ENCODE measurements at places on chromosomes 13 and 19.

GRCh38 chr13:77779552-77780272, 82.2 kb downstream of the SLAIN1 start:
- DNase-seq, result peak; percentile 28

DNA sequence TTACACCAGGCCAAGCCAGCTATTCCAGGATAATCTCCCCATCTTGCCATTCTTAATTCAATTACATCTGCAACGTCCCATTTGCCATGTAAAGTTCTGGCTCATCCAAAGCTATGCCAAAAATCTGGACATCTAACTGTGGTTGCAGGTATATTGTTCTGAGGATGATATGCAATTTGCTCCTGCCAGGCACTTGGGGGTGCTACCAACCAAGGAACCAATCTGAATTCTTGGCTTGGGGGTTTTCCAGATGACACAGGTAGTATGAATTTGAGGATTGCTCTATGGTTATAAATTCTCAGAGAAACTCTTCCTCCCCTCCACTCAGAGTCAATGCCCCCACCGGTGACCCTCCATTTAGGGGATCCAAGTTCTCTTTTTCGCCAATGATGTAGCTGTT, 33.0 kb downstream of the CRYL1 start:
- peak; percentile 52 for DNase-seq

DNA sequence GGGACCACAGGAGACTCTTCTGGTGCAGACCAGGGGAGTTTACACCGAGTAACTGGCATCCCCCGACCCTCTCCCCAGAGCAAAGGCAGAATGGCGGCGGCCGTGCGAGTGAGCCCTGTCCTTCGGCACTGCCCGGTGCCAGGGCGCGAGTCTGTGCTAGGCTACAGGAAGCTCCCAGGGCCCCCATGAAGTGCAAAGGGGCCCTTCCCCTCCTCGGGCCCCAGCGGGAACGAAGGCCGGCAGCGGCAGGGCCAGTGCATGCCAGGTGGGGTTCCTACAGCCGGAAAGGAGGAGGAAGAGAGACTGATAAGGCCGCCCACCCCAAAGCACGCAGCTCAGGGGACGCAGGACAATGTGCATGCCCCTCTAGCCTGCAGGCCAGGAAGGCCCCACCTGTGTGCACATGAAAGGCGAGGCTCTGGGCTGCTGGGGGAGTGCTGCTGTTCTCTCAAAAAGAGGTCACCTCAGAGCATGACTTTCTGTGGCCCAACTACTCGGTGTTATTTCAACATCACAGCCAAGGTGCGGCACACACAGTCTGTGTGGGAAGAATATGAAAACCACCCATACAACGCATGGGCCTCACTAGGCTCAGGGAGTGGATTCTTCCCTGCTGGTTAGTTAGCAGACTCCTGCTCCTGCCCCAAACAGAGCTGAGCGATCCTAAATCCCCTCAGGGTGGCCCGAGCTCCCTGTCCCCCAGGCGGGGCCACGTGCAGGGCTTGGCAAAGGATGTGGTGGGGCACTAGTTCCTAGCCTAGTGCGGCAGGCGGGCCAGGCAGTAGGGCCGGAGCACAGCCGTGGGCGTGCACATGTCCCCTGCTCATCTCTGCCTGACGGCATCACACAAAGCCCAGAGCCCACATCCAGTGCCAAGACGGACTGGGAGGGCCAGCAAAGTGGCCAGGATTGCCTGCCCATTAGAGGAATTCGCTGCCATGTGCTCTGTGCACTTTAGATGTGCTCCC, 28.4 kb upstream of the TIMM44 start:
- no peak for DNase-seq

DNA sequence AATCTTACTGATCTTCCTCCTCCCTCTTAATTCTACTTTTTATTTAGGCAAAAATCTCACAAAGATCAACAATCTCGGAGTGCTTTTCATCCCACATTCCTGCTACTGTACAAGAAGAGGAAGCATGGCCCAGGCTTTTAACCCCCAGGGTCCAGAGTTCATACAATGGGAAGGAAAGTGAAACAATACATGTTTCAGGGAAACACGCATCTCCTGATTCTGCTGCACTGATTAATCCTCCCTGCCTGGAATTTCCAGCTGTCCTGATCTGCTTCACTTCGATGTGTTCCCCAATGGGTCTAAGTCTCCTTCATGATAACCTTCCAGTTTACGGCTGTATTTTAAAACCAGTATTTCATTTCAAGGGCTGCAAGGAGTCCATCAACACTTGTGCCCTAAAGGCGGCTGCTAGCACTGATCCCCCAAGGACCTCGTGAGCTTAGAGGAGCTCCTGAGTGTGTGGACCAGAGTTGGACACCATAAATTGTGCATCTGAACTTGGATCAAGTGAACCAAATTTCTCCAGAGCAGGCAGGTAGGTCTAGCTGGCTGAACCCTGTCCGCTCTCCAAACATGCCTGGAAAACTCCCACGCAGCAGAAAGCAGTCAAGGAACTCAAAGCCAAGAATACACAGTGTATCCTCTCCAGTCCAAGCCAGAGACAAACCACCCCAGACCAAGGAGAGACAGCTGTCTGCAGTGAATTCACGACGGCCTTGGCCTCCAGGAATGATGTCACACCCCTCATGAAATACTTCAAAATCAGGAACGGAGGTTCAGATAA, 44.3 kb downstream of the COL4A1 start:
- DNase-seq, result no peak

GRCh38 chr13:80133631-80134261, 207.2 kb downstream of the SPRY2 start:
- no peak for DNase-seq

- DNase-seq, result no peak
Observed at GRCh38 chr13:44079413-44080205, 199.9 kb downstream of the LACC1 start.

- no peak for DNase-seq
Observed at GRCh38 chr19:30341611-30342201, 30.5 kb upstream of the ZNF536 start.

DNA sequence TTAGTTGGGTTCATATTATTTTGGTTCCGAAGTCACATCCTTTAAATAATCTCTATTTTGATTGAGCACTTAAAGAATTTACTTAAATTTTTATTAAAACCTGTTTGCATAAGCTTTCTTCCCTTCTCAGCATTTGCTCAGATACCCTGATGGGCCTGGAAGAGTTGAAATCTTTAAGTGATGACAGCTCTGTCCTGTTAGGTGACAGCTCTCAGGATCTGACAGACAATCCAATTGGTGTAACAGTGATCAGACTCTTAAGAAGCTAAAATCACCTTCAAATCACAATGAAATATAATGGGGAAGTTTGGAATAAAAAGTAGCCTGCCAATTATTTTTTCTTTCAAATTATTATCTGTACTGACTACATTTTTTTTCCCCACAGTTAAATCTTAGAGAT, 284.4 kb downstream of the LMO7 start:
- no peak for DNase-seq

DNA sequence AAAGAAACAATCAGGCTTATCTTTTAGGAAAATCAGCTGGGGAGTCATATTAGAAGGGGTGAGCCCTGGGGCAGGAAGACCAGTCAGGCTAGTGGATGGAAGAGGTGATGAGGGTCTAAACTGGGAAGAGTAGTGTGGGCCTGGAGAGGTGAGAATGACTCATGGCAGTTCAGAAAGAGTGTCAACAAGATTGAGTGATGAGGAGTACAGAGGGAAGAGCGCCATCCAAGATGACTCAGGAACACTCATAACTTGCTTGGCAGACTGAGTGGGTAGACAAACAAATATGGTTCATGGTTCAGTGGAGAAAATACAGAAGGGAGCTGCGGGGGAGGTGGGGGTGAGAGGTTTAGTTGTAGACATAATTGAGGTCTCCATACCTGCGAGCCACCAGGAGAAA, 17.3 kb upstream of the CLDN10 start:
- DNase-seq, result peak; percentile 65

DNA sequence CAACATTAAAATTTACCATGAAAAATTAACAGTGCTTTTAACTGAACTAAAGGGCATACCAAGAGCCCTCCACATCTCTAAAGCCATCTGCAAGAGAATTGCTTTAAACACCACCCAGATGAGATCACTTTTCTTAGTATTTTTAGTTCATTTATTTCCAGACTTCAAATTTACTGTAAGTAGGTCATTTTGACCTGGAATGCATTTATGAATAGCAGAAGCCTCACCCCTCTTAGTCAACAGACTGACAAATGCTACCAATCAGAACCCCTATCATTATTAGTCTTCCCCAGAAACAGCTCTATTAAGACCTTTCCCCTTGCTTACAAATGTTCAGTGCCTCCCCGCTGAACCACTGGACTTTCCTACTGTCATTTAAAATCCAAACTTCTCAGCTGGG, 27.3 kb downstream of the RUBCNL start:
- DNase-seq, result peak; percentile 58

GRCh38 chr13:85362980-85363379, 436.2 kb downstream of the SLITRK6 start:
- no peak for DNase-seq

- DNase-seq, result no peak
Observed at GRCh38 chr13:48181482-48182145, 51.4 kb upstream of the ITM2B start.

- no peak for DNase-seq
Observed at GRCh38 chr13:92197669-92198068, 799.2 kb downstream of the GPC5 start.

- DNase-seq, result peak; percentile 81
Observed at GRCh38 chr19:46265217-46265828, 31.5 kb upstream of the HIF3A start.

- DNase-seq, result no peak
Observed at GRCh38 chr13:99484473-99484872, 16.8 kb upstream of the TM9SF2 start.

DNA sequence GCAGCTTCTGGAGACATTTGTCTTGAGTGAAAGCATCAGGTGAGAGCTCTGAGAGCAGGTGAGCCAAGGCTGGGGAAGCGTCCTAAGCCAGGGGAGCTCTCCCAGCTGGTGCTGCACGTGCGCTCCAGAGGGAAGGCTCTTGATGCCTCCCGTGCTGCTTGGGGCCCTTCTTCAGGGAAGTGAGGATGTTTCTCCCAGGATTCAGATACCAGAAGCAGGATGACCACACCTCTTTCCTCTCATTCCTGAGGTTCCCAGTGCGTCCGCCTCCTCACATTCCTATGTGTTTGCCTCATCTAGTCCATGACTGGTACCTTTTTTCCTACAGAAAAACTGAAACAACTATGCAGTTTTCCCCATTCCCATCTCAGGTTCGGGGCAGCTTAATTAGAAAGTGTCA, 231.0 kb upstream of the IRS2 start:
- peak; percentile 97 for DNase-seq

- DNase-seq, result peak; percentile 86
Observed at GRCh38 chr13:98370806-98371515, 193.9 kb upstream of the RNF113B start.

DNA sequence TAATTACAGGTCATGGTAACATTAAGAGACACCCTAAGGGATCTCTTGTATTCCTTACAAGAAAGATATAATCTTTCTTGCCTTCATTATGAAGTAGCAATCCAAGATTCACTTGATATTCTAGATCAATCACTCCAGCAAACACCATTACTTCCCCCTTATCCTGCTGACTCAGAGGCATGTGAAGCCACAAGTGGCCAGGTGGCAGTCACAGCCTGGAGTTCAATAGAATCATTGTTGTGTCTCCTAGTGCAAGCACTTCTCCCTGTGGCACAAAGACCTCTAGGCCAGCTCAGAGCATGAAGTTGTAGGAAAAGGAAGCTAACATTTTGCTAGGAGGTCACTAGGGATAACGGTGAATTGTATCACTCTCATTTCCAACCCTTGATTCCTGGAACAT, 864.3 kb upstream of the ATXN8OS start:
- DNase-seq, result no peak

DNA sequence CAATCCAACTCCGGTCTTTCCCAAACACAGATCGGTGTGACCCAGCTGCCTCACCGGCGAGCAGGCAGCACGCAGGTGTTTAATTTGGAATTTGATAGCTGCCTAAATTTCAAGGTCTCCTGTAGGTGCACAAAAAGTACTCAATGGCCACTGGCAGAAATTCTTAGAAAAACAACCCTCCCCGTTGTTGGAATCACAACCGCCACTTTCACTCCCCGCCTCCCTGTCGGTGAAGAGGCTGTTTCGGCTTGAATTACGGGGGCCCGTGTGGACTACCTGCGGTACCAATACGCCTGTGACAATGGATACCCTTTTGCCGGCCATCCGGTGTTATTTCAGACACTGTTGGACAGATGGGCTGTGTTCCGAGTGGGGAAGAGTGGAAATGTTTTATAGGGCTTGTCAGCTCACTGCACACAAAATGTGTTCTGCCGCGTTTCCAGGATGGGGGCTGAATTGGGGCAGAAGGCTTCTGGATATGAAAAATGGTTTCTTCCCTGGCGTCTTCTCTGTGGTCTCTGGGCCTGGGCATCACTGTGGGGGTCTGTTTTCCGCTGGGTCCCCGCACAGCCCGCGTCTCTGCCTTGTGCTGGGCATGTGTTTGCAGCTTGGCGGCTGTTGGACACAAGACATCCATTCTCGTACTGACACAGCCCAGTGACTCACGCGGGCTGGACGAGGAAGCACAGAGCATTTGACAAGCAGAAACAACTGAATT, 45.4 kb downstream of the ZIC5 start:
- DNase-seq, result peak; percentile 25

DNA sequence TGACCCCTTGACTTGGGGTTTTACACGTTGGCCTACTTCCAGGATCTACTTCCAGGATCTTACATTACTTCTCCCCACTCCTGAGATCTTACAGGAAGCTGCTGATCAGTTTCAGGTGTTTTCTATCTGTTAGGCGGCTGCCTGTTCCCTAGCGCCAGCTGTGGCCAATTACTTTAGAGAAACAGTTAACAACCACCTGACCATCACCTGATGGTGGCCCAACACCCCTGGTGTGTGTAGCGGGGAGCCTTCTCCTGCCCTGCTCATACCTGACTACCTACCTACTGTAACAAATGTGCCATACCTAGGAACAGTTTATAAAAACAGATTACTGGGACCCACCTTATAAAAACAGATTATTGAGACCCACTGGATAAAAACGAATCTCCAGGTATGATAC, 2.8 kb upstream of the POP4 start:
- no peak for DNase-seq

GRCh38 chr13:21235174-21235573, 58.7 kb downstream of the MRPL57 start:
- DNase-seq, result no peak

DNA sequence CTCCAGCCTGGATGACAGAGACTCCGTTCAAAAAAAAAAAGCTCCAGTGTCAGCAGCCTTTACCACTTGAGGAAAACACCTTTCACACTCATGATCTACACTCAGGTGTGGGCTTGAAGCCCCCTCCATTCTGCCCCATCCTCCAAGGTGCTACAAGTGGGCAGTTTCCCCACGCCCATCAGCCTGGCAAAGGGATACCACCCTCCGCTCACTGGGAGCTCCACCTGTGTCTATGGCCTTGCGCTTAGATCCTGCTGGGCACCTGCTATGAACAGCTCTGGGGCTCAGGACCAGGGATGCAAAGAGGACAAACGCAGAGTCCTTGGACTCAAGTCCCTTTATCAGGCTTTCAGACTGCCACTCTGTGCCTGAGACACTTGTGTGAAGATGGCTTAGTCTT, 127.8 kb downstream of the CRYL1 start:
- DNase-seq, result no peak

DNA sequence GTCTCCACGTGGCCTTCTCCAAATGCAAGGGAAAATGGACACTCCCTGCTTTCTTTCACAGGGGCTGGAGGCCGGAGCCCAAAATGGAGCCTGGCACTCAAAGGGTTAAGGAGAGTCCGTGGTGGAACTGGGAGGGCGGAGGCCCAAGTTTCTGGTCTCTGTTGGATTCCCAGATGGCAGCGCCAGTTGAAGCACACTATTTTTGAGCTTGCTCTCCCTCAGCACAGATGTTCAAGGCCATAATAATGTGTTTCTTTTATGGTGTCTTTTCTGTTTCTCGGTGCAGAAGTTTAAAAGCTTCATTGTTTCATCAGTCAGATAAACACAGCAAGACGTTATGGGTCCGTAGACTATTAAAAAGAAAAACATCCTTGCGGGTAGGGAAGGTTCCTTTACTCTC, 67.6 kb downstream of the TNFRSF19 start:
- DNase-seq, result no peak

Measured in EL (cell line).